ENCODE measurements at places on chromosomes 13 and 19.
A peak's percentile ranks its signal among the peaks of the same experiment; 100 is the strongest.

- no peak for DNase-seq
Observed at GRCh38 chr19:21750586-21751128, 16.7 kb downstream of the ZNF100 start.

DNA sequence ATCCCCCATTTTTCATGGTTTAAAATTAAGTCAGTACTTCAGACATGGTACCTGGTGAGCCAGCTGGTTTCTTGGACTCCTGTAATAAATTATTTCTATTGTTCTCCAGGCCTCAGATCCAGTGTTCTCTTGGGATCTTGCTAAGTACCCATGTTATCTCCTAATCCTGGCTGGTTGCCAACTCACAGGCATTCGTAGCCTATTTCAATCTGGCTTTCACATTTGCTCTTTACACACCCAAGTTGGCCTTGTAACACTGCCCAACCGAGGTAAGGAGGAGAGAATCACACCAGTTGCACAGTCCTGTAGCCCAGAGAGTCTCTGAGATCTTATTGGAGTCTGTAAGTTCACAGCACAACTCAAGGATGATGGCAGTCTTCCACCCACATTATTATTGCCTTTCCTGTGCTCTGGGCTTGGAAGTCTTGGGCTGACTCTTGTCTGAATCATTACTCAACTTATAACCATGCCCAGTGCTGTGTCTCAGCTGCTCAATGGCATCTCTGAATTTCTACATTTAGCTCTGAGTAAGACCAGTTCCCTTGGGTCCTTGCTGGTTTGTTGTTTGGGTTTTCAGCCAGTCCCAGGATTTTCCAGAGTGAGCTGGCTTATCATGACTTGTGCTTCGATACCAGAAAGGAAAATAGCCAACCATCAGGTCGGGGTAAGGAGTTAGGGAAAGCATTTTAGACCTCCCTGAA is 76.6 kb upstream of the KLF12 start:
- DNase-seq = no peak

GRCh38 chr13:70170689-70171088 is 62.4 kb upstream of the KLHL1 start:
- no peak for DNase-seq

GRCh38 chr19:52391135-52391534 is 6.5 kb upstream of the ZNF528 start:
- no peak for DNase-seq

DNA sequence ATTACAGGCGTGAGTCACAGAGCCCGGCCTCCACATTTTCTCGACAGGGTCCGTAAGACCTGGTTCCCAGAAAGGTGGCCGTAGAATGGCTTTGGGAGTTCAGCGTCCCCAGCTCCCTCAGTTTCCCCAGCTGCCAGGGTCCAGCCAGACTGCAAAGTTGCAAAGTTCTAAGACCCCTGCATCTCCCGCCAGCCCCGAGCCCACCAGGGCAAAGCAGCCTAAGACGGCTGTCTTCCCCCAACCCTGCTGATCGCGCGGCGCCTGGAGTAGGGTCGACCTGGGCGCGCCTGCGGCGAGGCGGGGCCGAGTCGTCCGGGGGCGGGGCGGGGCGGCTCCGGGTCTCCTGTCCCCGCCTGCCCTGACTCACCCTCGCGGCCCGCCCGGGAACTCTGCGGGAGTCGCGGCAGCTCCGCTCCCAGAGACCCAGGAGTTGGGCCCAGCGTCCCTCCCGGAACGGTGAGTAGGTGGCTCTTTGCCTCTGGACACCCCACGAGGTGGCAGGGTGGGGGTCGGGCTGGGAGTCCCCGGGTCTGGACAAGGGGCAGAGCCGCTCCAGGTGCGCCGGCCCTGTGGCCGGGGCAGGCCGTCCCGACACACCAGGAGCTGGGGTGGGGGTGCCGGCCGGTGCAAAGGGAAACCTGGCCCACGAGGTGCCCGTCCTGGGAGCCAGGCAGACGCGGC is at the start of gene LRRC8E:
Gene LRRC8E (plus strand): TSS at position 366 of the 681 bp plus-strand sequence. CDS start 7,094 bp downstream, outside the sequence.
- no peak for DNase-seq

DNA sequence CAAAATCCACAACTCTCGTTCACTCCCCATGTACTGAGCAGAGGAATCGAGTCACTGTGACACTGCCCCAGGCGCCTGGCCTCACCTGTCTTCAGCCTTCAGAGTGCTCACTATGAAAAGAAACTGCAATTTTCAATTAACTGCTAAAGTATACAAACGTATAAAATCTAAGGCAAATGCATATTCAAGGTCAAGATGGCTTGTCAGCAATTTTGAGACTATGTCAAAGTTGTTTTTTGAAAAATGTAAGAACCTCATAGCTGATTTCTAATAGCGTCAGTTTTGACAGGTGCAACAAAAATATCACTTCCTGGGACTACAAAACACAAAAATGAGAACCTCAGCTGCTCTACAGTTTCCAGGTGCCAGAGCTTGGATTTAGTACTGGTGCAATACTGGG is 31.4 kb downstream of the TUBGCP3 start:
- DNase-seq = no peak

- DNase-seq = peak; percentile 11
Observed at GRCh38 chr19:52689843-52690368, 44.9 kb downstream of the ZNF611 start.

DNA sequence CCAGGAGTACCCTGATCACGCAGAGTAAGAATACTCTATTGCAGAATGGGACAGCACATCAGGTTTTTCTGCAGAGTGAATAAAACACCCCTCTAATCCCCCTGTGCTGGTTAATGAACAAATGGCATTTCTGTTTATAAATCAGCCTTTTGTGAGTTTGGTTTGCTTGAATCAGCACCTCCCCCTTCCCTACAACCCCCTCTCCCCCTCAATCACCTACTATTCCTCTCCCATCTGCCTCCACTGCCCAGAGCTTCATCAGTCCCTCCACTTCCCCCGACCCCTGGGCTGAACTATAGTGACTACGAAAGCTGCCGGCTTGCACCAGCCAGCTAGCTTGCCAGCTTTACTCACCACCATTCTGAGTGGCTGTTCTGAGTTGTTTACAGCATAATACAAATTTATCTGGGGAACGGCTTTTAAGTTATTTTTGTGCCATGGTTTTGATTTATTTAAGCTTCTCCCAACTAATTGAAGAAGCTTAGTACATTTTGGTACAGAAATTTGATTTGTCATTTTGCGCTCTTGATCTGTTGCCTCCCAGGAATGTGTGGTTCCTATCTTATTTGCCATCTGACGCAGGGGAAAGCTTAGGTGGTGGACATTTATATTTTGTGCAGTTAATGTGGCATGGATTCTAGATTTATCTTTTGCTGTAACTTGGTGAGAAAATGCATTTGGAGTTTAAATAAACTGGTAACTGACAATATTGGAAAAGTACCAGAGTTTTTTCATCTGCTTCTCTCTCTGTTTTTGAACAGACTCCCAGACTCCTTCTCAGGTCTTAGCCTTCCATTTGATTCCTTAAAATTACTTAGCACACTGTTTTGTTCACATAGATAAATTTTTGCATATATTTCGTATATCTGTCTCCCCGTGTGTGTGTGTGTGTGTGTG is 41.7 kb upstream of the WDFY2 start:
- DNase-seq = no peak

- peak; percentile 43 for DNase-seq
Observed at GRCh38 chr13:99367663-99368448, 60.7 kb upstream of the GPR183 start.

- DNase-seq = no peak
Observed at GRCh38 chr13:26549713-26550112, 7.8 kb upstream of the WASF3 start.
